ENCODE measurements at places on chromosomes 5 and 9.

DNA sequence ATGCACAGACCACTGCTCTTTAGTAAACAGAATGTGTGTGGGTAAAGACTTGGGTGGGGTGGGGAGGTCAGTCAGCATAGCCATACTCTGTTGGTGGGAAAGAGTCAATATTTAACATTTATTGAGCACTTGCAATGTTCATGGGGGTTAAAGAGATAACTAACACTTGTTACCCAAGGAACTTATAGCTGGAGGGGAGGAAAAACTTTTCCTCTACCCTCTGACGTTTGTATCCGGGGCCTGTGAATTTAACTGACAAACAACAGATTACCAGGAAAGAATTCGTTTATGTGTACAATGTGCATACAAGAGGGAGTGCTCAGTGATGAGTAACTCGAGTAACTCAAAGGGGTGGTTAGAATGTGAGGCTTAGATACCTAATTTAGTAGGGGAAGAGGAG lies 6.8 kb upstream of the CLINT1 start:
- DNase-seq, result no peak

DNA sequence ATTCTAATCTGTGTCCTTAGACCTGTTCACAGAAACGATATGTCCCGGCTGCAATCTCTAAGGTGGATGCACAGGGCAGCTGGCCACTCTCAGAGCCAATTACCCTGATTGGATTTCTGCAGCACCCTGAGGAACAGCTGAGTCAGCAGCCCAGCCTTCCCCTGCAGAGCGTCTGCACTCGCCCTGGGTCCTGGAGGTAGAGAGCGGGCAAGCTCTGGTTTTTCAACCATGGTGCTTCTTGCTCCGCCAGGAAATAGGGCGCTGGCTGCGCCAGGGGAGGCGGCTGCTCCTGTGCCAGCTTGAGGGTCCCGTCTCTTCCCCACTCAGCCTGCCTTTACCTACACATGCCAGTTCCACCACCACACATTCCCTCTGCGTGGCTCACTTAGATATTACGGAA lies 19.2 kb downstream of the NDUFS6 start:
- DNase-seq, result no peak

DNA sequence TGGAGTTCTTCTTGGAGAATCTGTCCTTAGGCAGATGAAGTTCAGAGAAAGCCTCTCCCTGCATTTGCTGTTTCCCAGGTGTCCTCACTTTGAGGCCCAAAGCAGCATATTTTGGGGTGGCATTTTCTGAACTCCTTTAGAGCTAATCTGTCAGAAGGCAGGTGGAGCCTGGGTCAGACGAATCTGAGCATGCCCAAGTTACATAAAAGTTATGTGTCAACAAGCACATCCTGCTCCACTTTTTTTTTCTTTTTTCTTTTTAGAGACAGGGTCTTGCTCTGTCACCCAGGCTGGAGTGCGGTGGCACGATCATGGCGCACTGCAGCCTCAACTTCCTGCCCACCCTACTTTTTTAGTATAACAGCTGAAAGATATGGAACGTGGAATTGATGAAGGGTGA lies 41.3 kb upstream of the HSPA9 start:
- DNase-seq, result no peak

GRCh38 chr5:120297616-120298015 lies 166.5 kb upstream of the PRR16 start:
- no peak for DNase-seq

GRCh38 chr5:123700624-123701287 lies 188.8 kb downstream of the CSNK1G3 start:
- DNase-seq, result no peak

DNA sequence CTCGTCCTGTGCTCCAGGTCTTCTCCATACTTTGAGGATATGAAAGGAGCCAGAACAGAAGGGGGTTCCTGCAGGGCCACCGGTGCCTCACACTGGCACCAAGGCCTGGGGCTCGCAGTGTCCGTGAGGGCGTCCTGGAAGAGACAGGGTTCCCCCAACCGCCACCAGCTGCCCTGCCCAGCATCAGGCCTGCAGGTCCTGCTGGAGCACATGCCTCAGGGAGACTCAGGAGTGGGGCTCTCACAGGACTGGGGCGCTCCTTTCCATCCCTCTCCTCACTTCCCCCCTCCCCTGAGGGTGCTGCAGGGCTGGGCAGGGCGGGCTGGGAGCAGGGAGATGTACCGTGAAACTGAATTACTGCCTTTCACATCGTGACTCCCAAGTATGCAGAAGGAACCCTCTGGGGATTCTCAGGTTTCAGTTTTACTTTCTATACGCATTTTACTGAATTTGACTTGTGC lies 31.7 kb downstream of the CEP72 start:
- no peak for DNase-seq

DNA sequence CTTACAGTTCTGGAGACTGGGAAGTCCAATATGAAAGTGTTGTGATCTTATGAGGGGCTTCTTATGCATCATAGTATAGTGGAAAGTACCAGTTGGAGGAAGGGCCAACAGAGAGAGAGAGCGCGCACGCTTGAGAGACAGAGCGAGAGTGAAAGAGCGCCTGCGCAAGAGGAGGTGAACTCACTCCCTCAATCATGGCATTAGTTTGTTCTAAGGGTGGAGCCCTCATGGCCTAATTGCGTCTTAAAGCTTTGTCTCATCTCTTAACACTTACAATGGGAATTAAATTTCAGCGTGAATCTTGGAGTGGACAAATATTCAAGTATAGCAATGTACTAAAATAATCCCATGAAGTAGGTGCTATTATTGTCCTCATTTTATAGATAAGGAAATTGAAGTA lies 303.2 kb downstream of the OSTF1 start:
- no peak for DNase-seq

DNA sequence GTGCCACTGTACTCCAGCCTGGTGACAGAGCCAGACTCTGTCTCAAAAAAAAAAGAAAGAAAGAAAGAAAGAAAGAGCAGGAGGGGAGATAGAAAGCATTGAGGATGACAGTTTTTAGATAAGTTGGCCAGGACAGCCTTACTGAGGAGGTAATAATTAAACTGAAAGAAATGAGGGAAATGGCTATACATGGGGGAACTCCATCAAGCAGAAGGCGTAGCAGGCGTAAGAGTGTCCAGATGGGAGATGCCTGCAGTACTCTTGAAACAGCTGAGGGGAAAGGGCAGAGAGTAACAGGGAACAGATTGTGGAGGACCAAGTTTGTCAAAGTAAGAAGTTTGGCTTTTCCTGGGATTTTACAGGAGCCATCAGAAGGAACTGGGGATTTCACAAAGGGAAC lies 57.5 kb downstream of the HMGCS1 start:
- DNase-seq, result no peak

Measured in stimulated activated CD8-positive, alpha-beta memory T cell treated with anti-CD3 and anti-CD28 coated beads, Interleukin-15, amount 100 ng/mL, for 24 hours (primary cell).